Gastroesophageal sphincter (tissue), 4 donors: ENCODE measurements at places on chromosomes 11 and 22. TPM values are rescaled to one million over a fixed set of nuclear protein-coding genes. Genes with fewer than 3 reads are reported as not detected.
A peak's percentile ranks its signal among the peaks of the same experiment; 100 is the strongest.

TRPC6 gene
- total RNA-seq, result 31.9 TPM

LDHAL6A gene
- total RNA-seq, result not detected

OVCH2 gene
- total RNA-seq, result not detected

RASD2 gene
- total RNA-seq, result 23.8 TPM

UPK3A gene
- total RNA-seq, result not detected

GPR83 gene
- 0.27 TPM for total RNA-seq

TMEM191C gene
- not detected for total RNA-seq

SC5D gene
- total RNA-seq, result 38.3 TPM

GRM5 gene
- total RNA-seq, result not detected

DNA sequence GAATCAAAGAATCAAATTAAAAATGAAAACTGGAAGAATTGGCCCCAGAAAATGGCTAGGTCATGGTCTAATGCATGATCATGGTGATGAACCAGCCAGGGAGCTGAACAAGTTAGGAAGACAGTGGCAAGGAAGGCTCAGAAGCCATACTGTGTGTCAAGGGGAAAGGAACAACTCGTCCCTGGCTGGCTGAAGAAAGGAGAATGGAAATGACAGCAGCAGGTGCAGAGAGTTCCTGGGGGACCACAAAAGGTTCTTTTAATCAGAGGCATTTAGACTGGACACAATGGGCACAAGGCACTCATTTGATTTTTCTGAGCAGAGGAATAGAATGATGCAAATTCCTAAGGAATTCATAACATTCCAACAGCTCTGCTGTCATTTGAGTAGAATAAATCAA lies 209.9 kb downstream of the LARGE1 start:
- H3K27ac ChIP-seq, result no peak overlapping the region
- H3K36me3 ChIP-seq, result no peaks in the 10 kb centered on the region
- H3K4me3 ChIP-seq, result no peak overlapping the region
- no peaks in the 10 kb centered on the region for H3K4me1 ChIP-seq

DNA sequence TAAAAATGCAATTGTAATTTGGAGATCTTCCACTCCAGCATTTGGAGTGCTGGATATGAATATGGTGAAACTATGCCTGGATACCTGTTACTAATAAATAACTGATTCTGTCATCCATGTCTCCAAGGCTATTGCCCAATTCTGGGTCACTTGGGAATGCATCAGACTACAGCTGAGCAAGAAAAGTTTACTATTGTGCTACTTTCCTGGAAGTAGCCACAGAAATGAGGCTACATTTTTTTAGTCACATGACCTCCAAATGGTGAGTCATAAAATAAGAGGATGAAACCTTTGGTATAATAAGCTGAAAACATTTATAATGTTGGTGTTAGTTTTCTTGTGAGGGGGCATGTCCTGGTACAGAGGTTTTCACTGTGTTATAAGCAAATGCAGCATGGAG lies 44.4 kb downstream of the DCDC1 start:
- H3K4me1 ChIP-seq, result no peaks in the 10 kb centered on the region
- H3K27ac ChIP-seq, result no peak overlapping the region
- H3K36me3 ChIP-seq, result no peaks in the 10 kb centered on the region
- no peak overlapping the region for H3K4me3 ChIP-seq
- peak; percentile 62 for ATAC-seq

- H3K27me3 ChIP-seq, result no peaks in the 10 kb centered on the region
- peaks cover 80% of the 10 kb centered on the region for H3K36me3 ChIP-seq
- ATAC-seq, result peak; percentile 4
- H3K4me3 ChIP-seq, result peak overlapping the region; percentile 5
- peak overlapping the region; percentile 71 for H3K27ac ChIP-seq
- peaks cover 25% of the 10 kb centered on the region for H3K4me1 ChIP-seq
Measured at GRCh38 chr11:65435981-65436411, 13.4 kb downstream of the NEAT1 start.

DNA sequence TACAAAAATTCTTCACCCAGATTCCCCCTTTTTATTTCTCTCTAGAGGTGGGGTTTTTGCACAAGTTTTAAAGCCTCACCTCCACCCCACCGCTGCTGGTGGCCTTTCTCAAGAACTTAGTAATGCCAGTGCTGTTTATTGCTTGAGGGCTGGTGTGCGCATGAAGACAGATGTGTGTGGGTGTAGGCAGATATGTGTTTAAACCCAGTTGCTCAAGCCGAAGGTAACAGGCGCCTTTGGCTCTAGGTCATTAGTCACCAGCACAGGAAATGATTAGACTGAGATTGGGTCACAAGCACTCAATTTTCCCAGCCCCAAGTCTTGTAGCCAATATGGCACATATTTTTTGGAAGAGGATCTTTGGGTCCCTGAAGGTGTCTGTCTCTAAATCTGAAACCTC lies 2.7 kb upstream of the CLMP start:
- no peak overlapping the region for H3K4me3 ChIP-seq
- H3K36me3 ChIP-seq, result no peaks in the 10 kb centered on the region
- H3K27me3 ChIP-seq, result peaks cover 25% of the 10 kb centered on the region
- H3K27ac ChIP-seq, result no peak overlapping the region
- no peak for ATAC-seq

- H3K27ac ChIP-seq, result no peak overlapping the region
- no peak overlapping the region for H3K4me3 ChIP-seq
- H3K36me3 ChIP-seq, result no peaks in the 10 kb centered on the region
- ATAC-seq, result no peak
- no peaks in the 10 kb centered on the region for H3K4me1 ChIP-seq
- peaks cover 12% of the 10 kb centered on the region for H3K27me3 ChIP-seq
Measured at GRCh38 chr22:47588578-47588960, 826.1 kb downstream of the TBC1D22A start.

- no peak overlapping the region for H3K27ac ChIP-seq
- no peaks in the 10 kb centered on the region for H3K36me3 ChIP-seq
- H3K27me3 ChIP-seq, result peaks cover 14% of the 10 kb centered on the region
- no peaks in the 10 kb centered on the region for H3K4me1 ChIP-seq
Measured at GRCh38 chr11:70721006-70721405, 322.7 kb downstream of the CTTN start.

DNA sequence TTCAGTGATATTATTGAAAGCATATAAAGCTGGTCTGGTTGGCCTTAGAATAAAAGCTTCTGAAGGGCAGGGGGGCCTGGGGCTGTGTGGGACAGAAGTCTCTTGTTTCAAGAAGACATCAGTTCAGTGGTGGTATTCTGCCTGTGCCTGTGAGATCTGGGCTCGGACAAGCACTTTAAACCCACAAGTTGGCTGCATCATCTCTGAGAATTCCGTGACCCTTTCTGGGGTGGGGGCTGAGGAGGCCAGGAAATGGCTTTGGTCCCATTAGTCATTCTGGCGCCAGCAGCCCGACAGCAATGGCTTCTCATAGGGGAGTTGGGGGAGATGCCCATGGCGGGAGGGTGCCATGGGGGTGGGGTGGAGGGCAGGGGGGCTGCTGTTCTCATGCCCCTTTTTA lies 104.1 kb downstream of the PKNOX2 start:
- no peaks in the 10 kb centered on the region for H3K36me3 ChIP-seq
- no peak for ATAC-seq
- no peak overlapping the region for H3K27ac ChIP-seq
- peaks cover 2% of the 10 kb centered on the region for H3K4me1 ChIP-seq
- H3K27me3 ChIP-seq, result no peaks in the 10 kb centered on the region
- H3K4me3 ChIP-seq, result no peak overlapping the region

DNA sequence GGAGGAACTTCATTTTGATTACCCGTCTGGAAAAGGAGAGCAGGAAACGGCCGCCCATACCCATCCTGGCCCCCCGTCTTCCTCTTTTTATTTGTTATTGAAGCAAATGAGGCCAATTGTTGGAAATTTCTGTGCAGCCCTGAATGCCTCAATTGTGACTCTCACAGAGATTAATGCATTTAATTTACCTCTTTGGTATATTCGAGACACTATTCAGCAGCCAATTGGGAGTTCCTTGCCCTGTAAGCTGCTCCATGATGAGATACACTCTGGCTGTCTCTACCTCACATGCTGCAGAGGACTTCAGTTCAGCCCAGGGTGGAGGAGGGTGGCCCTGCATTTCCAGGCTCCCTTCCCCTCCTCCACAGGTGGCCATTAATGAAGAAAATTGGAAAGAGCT lies 60.6 kb upstream of the NTM start:
- no peaks in the 10 kb centered on the region for H3K4me1 ChIP-seq
- no peaks in the 10 kb centered on the region for H3K36me3 ChIP-seq
- peaks cover 18% of the 10 kb centered on the region for H3K27me3 ChIP-seq
- H3K4me3 ChIP-seq, result no peak overlapping the region

GRCh38 chr11:94218372-94218771 lies 86.0 kb upstream of the IZUMO1R start:
- no peak overlapping the region for H3K4me3 ChIP-seq
- H3K36me3 ChIP-seq, result no peaks in the 10 kb centered on the region
- no peak for ATAC-seq
- H3K4me1 ChIP-seq, result no peaks in the 10 kb centered on the region
- no peaks in the 10 kb centered on the region for H3K27me3 ChIP-seq

- no peak for ATAC-seq
- no peaks in the 10 kb centered on the region for H3K27me3 ChIP-seq
- no peak overlapping the region for H3K27ac ChIP-seq
- no peaks in the 10 kb centered on the region for H3K36me3 ChIP-seq
- no peaks in the 10 kb centered on the region for H3K4me1 ChIP-seq
- no peak overlapping the region for H3K4me3 ChIP-seq
Measured at GRCh38 chr11:92267968-92268367, 43.4 kb downstream of the FAT3 start.

- no peak overlapping the region for H3K27ac ChIP-seq
- ATAC-seq, result no peak
- peaks cover 77% of the 10 kb centered on the region for H3K27me3 ChIP-seq
- no peak overlapping the region for H3K4me3 ChIP-seq
- H3K36me3 ChIP-seq, result no peaks in the 10 kb centered on the region
Measured at GRCh38 chr11:71245601-71246391, 6.6 kb downstream of the SHANK2 start.

DNA sequence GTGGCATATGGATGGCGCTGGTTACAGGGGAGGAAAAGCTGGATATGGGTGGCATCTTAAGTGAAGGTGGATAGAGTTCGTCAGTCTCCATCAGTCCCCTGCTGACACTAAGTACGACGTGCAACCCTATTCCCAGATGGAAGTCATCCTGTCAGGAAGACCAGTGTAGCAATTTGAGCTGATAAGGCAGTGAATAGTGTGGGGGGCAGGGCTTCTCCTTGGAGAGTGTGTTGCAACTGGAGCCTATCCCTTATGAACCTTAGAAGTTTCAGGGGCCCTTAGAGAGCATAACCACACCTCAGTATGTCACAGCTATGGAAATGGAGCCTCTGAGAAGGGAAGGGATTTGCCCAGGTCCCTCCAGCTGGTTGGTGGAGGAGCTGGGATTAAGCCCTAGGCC lies 36.1 kb upstream of the ANKK1 start:
- ATAC-seq, result no peak
- H3K4me3 ChIP-seq, result no peak overlapping the region
- no peaks in the 10 kb centered on the region for H3K27me3 ChIP-seq

DNA sequence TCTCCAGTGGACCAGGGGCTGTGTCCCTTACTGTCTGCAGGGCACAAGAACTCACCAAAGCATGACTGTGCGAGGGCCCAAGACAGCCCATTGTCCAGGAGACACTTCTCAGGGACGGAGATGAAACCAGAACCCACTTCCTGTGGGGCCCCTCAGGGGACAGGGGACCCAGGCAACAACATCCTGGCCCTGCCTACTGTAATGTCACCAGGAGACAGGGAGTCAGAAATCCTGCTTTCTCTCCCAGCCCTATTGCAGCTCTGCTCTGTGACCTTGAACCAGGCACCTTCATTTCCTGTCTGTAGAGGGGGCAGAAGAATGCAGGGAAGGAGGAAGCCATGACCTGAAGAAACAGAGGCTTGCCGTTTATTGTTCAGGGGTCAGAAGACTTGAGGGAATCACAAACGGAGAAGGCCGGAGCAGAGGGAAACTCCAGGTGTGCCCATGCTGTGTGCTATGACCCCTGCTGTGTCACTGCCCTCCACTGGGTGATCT lies 98.0 kb downstream of the NAT10 start:
- H3K4me1 ChIP-seq, result no peaks in the 10 kb centered on the region
- no peak for ATAC-seq
- no peak overlapping the region for H3K4me3 ChIP-seq
- no peaks in the 10 kb centered on the region for H3K27me3 ChIP-seq
- H3K36me3 ChIP-seq, result no peaks in the 10 kb centered on the region
- H3K27ac ChIP-seq, result no peak overlapping the region

GRCh38 chr11:86608251-86608799 lies 64.1 kb downstream of the ME3 start:
- peak overlapping the region; percentile 43 for H3K27ac ChIP-seq
- no peaks in the 10 kb centered on the region for H3K36me3 ChIP-seq
- ATAC-seq, result peak; percentile 84
- H3K4me1 ChIP-seq, result peaks cover 14% of the 10 kb centered on the region

- peak; percentile 93 for ATAC-seq
- no peaks in the 10 kb centered on the region for H3K36me3 ChIP-seq
- H3K4me1 ChIP-seq, result peaks cover 64% of the 10 kb centered on the region
Measured at GRCh38 chr11:68010090-68011041, at the start of gene ALDH3B1. ALDH3B1 (plus strand) TSS chr11:68010327; CDS start chr11:68015298, 4,971 bp downstream.

DNA sequence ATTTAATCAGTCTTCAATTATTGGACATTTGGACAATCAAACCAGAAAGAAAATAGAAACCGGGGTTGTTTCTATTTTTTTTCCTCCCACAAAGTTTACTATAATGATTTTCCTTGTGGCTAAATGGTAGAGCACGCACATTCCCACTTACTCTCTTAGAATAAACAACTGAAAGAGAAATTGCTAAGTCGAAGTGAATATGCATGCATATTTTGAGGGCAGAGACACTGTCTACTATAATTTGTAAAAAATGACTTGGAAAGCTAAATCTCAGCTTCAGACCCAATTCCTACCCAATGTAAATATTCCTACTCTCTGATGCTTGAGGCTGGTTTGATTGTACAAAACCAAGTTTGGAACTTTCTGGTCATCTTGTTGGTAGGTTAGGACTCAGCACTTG lies 66.7 kb upstream of the PAX6 start:
- H3K36me3 ChIP-seq, result no peaks in the 10 kb centered on the region
- no peaks in the 10 kb centered on the region for H3K4me1 ChIP-seq
- no peak for ATAC-seq
- H3K27me3 ChIP-seq, result peaks cover 48% of the 10 kb centered on the region

- H3K4me1 ChIP-seq, result peaks cover 6% of the 10 kb centered on the region
- no peaks in the 10 kb centered on the region for H3K36me3 ChIP-seq
- H3K27me3 ChIP-seq, result peaks cover 6% of the 10 kb centered on the region
- no peak overlapping the region for H3K4me3 ChIP-seq
- no peak overlapping the region for H3K27ac ChIP-seq
Measured at GRCh38 chr22:44529827-44530523, 31.9 kb upstream of the RTL6 start.

DNA sequence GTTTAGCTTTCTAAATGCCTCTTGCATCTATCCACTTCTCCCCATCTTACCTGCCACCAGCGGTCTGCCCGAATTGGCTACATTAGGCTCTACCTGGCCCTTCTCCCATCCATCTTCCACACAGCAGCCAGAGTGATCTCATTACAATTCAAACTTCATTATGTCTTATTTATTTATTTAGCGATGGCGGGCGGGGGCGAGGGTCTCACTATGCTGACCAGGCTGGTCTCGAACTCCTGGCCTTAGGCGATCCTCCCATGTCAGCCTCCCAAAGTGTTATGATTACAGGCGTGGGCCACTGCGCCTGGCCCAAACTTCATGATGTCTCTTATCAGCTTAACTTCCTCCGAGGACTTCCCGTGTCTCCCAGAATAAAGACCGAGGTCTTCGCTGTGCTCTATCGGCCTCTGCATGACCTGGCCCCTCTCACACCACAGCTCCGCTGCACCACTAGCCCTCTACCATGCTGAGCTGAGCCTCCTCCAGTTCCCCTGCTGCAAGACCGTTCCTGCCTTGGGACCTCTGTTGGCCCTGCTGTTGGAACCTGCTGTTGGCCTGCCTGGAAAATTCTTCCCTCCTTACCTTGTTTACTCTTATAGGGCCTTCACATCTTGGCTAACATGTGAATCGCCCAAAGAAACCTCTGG lies 870 bp upstream of the CTTN start:
- peaks cover 20% of the 10 kb centered on the region for H3K4me1 ChIP-seq
- H3K36me3 ChIP-seq, result no peaks in the 10 kb centered on the region
- no peaks in the 10 kb centered on the region for H3K27me3 ChIP-seq
- peak overlapping the region; percentile 94 for H3K27ac ChIP-seq
